ENCODE measurements at places on chromosomes 16 and 17. TPM values are rescaled to one million over a fixed set of nuclear protein-coding genes. Genes with fewer than 3 reads are reported as not detected.

The SEPTIN12 gene
- total RNA-seq, result not detected

GRCh38 chr16:80790751-80791150, 13.6 kb downstream of the CDYL2 start:
- H3K27me3 ChIP-seq, result no peaks in the 10 kb centered on the region
- H3K27ac ChIP-seq, result no peak overlapping the region
- H3K4me1 ChIP-seq, result no peaks in the 10 kb centered on the region

DNA sequence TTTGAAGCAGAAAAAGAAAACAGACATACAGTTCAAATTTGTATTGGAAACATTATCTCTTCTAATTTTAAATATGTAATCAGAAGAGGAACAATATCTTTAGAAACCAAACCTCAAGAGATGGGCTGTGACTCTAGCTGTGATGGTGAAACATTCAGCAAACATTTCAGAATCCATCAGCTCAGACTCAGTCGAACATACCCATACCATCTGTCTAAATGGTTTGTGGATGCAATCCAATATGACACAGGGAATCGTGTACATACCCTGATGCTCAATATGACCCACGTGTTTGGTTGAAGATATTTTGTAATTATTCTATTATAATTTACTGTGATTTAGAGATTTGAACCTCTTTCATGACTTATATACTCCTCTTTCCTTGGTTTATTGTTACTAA, 665.2 kb upstream of the CDH8 start:
- DNase-seq, result no peak
- H3K27me3 ChIP-seq, result no peaks in the 10 kb centered on the region
- H3K27ac ChIP-seq, result no peak overlapping the region
- H3K4me1 ChIP-seq, result no peaks in the 10 kb centered on the region
- no peak overlapping the region for H3K4me3 ChIP-seq

GRCh38 chr17:14557480-14557879, 256.6 kb downstream of the HS3ST3B1 start:
- no peak for DNase-seq
- H3K4me3 ChIP-seq, result no peak overlapping the region
- H3K4me1 ChIP-seq, result no peaks in the 10 kb centered on the region
- H3K27me3 ChIP-seq, result no peaks in the 10 kb centered on the region
- H3K36me3 ChIP-seq, result no peaks in the 10 kb centered on the region

- no peaks in the 10 kb centered on the region for H3K27me3 ChIP-seq
- peak; percentile 98 for DNase-seq
- H3K4me3 ChIP-seq, result no peak overlapping the region
- peaks cover 28% of the 10 kb centered on the region for H3K4me1 ChIP-seq
- no peaks in the 10 kb centered on the region for H3K36me3 ChIP-seq
These were observed 73.8 kb downstream of the XYLT1 start for GRCh38 chr16:17396762-17397498.

DNA sequence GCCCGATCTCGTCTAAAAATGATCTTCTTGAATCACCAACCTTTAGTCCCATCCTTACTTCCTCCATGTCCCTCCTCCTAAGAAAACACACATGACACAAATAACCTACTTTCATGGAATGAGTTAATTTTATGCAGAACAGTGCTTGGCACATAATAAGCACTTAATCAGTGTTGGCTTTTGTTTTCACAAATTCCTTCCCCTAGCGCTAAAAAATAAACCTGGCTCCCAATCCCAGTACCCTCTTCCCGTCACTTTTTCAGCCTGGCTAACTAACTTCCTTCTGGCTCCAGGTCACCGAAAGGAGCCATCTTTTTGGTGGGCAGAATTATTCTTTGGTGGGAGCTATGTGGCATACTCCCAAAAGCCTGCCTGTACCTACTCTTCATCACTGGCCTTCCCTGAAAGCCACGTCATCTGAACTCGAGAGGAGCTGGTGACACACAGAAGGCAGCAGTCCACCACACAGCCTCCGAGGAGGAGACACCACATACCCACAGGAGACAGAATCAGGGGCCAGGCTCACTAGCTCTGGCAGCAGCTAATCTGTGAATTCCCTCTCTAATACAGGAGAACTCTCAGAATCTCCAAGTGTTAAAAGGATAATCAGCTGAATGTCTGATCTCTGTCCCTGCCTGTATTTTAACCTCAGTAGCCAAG, 114.5 kb downstream of the SMG6 start:
- peaks cover 12% of the 10 kb centered on the region for H3K36me3 ChIP-seq
- H3K27ac ChIP-seq, result peak overlapping the region; percentile 46
- no peak overlapping the region for H3K4me3 ChIP-seq
- no peaks in the 10 kb centered on the region for H3K27me3 ChIP-seq

GRCh38 chr17:7775051-7775450, 57.5 kb downstream of the DNAH2 start:
- H3K27me3 ChIP-seq, result no peaks in the 10 kb centered on the region
- H3K4me1 ChIP-seq, result no peaks in the 10 kb centered on the region
- no peak for DNase-seq
- H3K4me3 ChIP-seq, result no peak overlapping the region
- no peaks in the 10 kb centered on the region for H3K36me3 ChIP-seq
